ENCODE measurements at places on chromosomes 16 and 17.

DNA sequence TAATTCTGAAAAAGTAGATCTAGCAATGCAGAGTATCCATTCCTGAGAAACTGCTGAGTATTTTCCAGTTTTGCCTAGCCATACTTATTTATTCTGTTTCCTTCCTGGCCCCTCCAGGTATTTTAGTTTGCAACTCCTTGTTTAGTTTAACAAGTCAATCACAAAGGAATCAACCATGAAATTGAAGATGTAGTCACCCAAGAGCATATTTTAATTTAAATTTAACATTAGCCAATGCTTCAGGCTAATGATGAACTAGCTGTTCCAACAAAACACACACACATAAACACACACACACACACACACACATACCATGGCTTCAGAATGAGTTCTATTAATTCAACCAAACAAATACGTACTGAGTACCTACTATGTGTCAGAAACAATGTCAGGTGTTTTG, 332.8 kb upstream of the ERCC4 start:
- DNase-seq = no peak

- no peak for DNase-seq
Measured at GRCh38 chr17:80882926-80883685, 108.5 kb upstream of the CHMP6 start.

DNA sequence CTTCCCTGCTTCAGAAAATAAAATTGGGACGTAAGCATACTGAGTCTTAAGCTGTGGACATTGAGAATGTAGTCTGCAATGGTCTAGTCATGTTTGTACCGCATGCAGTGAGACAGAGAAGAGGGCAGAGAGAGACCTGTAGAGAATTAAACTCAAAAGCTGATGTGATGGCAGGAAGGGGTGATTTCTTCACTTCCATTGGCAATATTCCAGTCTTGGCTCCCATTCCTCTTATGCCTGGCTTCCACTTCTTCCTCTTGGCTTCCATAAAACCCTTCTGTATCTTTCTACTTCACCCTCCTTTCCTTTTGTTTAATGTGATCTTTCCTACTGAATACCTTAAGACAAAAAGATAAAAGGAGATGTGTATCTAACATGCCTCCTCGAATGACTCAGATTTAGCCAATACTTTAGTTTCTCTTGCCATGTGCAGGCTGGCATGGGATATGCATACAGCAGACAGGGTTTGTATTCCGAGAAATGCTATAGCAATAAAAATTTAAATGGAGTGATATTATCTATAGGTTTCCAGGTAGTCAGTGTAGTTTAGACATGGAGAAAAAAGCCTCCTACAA, 423.1 kb upstream of the DYNLRB2 start:
- no peak for DNase-seq

GRCh38 chr16:81492311-81492761, 47.7 kb downstream of the CMIP start:
- DNase-seq = no peak

- no peak for DNase-seq
Measured at GRCh38 chr16:85234310-85235204, 122.3 kb upstream of the CIBAR2 start.

GRCh38 chr17:37134050-37134449, 185.3 kb downstream of the AATF start:
- DNase-seq = no peak

DNA sequence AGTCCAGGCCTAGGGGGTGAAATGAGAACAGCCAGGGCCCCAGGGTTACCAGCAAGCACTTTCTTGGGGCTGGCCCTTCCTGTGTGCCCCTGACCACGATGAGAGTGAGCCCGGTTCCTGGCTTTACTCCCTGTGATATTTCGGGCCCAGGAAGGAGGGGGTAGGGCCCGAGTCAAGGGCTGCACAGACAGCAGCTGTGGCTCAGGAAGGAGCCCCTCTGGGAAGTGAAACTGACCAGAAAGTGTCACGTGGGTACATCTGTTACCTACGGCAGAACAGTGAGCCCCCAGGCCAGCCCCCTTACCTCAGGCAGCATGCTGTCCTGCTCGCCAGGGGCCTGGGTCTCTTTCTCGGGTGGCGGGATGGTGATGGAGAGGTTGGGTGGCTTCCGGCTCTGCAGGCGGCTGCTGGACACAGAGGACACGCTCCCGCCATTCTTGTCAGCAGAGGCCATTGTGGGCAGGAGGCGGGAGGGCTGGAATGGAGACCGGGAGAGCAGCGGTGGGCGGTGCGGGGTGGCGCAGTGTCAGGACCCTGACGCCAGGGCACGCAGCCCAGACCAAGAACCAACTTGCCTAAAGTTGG, 13.8 kb downstream of the AANAT start:
- DNase-seq = no peak

- no peak for DNase-seq
Measured at GRCh38 chr17:50110591-50111349, 15.6 kb downstream of the PDK2 start.

- DNase-seq = peak; percentile 57
Measured at GRCh38 chr16:785563-786535, 2.3 kb downstream of the RPUSD1 start.

DNA sequence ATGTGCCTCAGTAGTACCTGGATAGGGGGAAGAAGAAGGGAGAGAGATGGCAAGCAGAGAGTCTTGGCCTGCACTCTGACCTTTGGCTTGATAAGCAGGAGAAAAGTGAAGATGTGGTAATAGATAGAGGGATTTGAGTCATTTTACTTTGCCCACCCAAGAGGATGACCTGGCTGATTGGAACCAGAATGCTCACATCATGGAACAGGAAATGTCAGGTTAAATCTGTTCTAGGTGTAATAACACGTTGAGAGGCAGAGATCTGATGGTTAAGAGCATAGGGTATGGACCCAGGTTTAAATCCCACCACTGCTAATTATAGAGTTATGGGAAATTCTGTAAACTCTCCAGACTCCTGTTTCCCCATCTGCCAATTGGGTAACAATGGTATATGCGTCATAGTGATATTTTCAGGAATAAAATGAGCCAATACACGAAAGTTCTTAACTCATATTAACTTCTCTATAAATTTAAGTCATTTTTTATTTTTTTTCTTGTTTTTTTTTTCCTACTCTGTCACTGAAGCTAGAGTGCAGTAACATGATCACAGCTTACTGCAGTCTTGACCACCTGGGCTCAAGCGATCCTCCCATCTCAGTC, 8.1 kb upstream of the CCL18 start:
- no peak for DNase-seq

DNA sequence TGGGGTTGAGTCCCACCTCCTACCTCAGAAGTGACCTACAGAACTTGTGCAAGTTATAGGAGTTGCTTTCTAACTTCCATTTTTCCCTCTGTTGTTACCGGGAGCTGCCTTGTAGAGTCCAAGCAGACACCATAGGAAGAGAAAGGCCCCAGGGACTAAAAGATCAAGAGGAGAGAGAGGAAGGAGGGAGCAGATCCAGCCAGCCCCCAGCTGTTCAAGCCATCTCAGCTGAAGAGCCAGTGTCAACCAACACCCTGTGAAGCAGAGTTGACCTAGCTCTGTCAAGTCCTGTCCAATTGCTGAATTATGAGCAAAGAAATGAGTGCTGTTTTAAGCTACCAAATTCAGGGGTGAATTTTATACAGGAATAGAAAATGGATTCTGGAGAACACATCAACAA, 34.9 kb upstream of the CACNG4 start:
- no peak for DNase-seq

DNA sequence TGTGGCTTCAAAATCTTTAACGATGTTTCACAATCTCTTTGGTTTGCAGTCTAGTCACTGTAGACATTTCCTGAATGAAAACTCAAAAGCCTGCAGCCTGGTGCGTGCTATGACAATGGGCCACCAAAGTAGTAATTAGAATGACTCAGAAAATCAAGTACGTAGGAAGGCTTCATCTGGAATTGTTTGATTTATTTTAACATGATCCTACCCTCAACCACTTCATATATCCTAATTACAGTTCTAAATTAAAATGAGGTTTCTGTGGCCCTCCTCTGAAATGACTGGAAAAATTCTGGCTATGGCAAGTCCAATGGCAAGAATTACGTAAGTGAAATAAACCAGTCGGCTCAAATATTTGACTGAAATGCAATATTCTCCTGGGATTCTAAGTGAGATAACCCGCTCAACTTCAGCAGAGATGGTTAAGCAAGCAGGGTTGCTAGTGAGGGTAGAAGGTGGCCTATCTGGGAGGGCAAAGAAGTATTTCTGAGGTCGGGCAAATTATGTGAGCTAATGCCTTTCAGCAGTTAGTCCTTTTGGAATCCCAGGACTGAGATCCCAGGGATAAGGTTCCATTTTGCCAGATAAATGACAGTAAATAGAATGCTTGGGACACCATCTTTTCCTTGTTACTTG, 145.6 kb upstream of the MYOCD start:
- DNase-seq = no peak

DNA sequence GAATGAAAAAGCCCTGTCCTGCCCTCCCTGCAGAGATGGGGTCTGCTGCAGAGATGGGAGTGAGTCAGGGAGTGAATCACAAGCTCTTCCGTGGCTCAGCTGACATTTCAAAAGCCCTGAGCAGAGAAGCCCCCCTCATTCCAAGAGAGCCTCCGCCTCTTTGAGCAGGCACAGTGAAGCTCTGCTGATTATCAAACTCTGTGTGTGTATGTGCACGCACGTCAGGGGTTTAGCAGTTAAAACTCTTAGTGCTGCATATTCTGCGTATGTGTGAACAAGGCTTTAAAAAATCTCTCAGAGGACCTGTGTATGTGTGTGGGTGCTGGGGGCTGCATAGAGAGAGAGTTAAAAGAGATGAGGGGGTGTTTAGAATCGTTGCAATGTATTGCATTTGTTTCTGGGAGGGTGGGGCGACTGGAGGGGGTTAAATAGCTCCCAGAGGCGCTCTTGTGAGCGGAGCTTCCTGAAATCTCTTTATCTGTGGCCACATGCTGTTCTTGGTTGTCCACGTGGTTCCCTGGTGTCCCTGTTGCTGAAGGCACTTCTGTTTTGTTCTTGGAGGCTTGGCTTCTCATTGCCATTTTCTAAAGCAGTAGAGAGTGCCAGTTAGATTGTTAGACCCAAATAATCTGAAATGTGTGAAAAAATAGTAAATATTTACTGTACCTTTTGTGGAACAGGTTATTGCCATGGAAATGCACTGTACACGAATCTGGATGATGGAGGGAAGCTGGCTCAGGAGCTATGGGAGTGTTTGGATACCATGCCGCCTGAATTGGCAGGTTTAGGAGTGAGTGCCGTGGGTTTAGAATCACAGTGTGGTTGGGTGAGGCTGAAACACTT, 116.6 kb downstream of the PRKCB start:
- no peak for DNase-seq

DNA sequence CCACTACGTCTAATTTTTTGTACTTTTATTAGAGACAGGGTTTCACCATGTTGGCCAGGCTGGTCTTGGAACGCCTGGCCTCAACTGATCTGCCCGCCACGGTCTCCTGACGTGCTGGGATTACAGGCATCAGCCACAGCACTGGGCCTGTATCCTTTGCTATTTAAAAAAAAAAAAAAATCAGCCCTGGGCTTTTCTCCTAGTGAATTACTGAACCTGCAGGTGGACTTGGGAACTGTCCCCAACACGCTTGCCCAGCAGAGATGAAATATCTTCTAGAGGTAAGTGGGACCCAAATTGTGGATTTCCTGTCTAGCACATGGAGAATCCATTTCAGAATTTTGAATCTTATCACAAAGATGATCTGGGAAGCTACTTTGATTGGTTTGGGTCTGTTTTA, 14.8 kb downstream of the CNOT1 start:
- no peak for DNase-seq

GRCh38 chr17:9676820-9677310, 31.5 kb downstream of the USP43 start:
- DNase-seq = no peak

- no peak for DNase-seq
Measured at GRCh38 chr17:323721-324571, 28.7 kb downstream of the RPH3AL start.

- no peak for DNase-seq
Measured at GRCh38 chr17:67273900-67274299, 28.9 kb upstream of the HELZ start.

DNA sequence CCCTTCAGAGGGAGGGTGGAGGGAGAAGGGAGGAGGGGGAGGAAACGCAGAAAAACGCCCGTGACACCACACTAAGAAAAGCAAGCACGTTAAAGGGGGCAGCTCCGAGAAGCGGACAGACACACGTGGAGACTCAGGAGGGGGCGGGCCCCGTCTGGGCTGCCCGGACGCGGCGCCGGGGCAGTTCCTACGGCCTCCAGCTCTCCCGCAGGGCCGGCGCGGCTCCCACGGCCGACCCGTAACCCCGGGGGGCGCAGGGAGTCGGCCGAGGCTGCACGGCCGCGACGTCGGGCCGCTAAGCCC, 362 bp downstream of the KLHDC4 start:
- no peak for DNase-seq

DNA sequence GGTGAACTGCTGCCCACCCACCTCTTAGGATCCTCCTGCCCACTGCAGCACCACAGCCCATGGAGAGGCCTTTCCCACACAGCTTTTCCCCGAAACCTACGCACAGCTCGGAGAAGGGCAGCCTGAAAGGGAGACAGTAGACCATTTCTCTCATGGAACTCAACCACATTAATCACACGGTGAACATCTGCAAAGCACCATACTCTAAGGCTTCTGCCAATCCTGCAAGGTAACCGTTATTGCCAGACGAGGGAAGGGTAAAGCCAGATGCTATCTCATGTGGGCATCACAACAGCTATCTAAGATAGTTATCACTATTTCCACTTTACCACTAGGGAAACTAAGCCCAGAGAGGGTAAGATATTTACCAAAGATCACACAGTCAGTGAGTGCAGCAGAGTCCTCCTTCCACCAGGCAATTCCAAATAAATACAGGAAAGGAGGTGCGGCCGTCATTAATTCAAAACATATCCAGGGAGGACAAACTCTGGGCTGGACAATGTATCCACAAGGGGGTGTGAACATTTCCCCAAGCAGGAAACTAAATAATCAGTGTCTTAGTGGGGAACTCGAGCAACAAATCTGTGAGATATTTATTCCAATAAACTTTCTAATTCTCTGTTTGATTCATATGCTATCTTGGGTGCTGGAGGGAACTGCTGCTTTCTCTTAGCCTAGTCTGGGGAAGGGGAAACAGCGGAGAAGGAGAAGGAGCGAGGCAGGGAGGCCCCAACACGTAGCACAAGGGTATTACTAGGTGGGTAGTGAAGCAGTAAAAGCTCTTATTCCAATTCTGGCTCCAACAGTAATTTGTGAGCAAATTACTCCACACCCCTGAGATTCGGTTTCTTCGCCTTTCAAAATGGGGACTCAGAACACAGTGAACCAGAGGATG, 723 bp downstream of the TMEM186 start:
- no peak for DNase-seq

DNA sequence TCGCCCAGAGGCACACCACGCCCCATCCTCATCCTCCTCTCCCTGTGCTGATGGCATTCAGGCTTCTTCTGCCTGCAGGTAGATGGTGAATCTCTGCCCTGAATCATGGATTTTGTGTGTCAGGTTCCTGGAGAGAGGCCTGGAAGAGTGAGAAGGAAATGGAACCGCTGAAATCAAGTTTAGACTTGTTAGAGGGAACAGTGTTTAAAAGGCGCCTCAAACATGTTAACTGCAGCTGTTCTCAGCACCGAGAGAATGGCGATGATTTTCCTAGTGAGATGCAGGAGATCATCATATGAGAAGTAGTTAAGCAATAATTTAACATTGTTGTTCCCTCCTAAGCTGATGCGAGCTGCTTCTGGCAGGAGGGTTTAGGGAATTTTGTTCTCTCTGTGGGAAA, 744.4 kb upstream of the EEF2KMT start:
- no peak for DNase-seq

Measured in activated CD4-positive, CD25-positive, alpha-beta regulatory T cell (primary cell).